Daoy (cell line): ENCODE measurements at places on chromosomes 11 and 22. TPM values are rescaled to one million over a fixed set of nuclear protein-coding genes. Genes with fewer than 3 reads are reported as not detected.

The OR10A2 gene
- not detected in 2 replicates for total RNA-seq

The ESRRA gene
- total RNA-seq, result 35.0 and 37.5 TPM in 2 replicates

The LARGE2 gene
- total RNA-seq, result 0.92 and 1.0 TPM in 2 replicates

The CRYBA4 gene
- not detected in 2 replicates for total RNA-seq

The PATE4 gene
- not detected in 2 replicates for total RNA-seq

The ENTHD1 gene
- total RNA-seq, result not detected in 2 replicates

The LINC01488 gene
- not detected in 2 replicates for total RNA-seq

The WT1 gene
- total RNA-seq, result 8.0 and 10.7 TPM in 2 replicates

The PLEKHA7 gene
- total RNA-seq, result 8.9 and 10.2 TPM in 2 replicates

The TRIM22 gene
- 1.2 and 1.5 TPM in 2 replicates for total RNA-seq

The FAM180B gene
- total RNA-seq, result not detected in 2 replicates

The AQP11 gene
- total RNA-seq, result 0.06 and 0.23 TPM in 2 replicates

The NELL1 gene
- not detected in 2 replicates for total RNA-seq

The APOA4 gene
- not detected in 2 replicates for total RNA-seq

DNA sequence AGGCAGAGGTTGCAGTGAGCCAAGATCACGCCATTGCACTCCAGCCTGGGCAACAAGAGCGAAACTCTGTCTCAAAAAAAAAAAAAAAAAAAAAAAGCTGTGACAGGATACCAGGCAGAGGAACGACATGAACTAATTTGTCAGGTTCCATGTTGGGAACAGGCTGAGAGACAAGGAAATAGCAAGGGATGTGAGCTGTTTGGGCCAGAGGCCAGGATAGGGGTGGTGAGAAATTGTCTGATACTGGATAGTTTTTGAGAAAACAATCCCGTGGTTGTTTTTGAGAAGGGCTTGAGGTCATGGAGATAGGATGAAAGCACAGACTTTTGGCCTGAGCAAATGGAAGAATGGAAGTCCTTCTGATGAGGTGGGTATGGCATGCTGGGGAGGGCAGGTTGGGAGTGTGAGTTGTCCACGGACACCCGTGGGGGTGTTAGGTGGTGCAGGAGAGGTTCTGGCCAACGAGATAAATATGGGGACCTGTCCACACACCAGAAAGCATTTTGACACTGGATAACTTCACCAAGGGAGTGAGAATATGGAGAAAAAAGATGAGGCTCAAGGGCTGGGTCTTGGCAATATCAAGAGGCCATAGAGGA, 13.7 kb downstream of the PIWIL3 start:
- no peak for DNase-seq

DNA sequence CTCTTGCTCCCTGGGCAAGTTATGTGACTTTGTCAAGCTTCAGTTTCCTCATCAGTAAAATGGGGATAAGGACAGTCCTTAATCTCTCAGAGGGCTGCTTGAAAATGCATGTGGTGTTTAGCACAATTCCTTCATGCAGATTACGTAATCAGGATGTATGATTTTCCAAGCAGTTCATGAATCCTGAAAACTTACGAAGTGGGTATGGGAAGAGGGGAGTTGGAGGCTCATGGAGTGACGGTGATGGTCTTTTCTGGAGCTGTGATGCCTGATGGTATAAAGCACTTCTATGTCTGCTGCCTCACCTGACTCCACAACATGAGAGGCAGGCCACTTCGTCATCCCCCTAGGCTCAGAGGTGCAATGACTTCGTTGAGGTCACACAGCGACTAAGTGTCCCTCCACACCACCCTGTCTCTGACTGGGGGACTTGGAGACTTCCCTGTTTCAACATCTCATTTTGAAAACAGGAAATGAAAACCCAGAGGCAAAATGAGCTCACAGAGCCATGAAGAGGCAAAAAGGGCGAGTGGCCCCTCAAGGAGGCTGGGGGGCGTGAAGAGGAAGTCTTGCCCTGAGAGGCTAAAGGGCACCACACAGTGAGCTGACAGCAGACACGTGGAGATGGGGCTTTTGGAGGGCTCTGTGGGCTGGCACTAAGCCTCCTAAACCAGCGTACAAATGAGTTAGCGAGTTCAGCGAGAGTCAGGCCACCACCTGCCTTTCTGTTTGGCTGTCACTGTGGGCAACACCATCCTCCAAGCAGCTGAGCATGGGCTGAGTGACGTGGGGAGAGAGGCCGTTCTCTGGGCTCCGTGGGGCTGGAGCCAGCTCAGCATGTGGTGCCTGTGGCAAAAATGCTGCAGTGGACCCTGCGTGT, 10.1 kb downstream of the MCM5 start:
- DNase-seq, result no peak

GRCh38 chr22:26182723-26183122, 13.5 kb downstream of the SEZ6L start:
- DNase-seq, result no peak

DNA sequence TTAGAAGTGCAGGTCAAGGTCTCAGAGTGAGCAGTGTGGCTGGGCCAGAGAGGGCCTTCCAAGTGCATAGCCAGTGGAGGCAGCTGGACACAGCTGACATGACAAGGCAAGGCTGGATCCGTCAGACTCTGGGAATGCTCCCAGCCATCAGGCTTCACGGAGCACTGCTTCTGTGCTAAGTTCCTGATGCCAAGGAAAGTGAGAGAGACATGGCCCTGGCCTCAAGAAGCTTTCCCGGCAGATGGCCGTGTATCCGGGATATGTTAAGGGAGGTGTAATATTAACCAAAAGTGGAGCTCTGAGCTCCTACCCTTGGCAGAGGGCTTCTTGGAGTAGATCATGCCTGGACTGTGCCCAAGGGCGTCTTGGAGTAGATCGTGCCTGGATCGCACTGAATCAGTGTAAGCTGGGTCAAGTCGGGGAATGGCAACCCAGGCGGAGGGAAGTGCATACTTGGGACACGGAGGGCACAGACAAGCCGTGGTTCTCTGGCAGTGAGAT, 7.4 kb upstream of the EFCAB6 start:
- DNase-seq, result no peak

- no peak for DNase-seq
Observed at GRCh38 chr11:117878314-117878938, 2.0 kb upstream of the FXYD6 start.

- no peak for DNase-seq
Observed at GRCh38 chr22:37119872-37120271, 10.4 kb upstream of the TMPRSS6 start.

- DNase-seq, result no peak
Observed at GRCh38 chr22:22842085-22842484, 45.5 kb upstream of the IGLL5 start.

DNA sequence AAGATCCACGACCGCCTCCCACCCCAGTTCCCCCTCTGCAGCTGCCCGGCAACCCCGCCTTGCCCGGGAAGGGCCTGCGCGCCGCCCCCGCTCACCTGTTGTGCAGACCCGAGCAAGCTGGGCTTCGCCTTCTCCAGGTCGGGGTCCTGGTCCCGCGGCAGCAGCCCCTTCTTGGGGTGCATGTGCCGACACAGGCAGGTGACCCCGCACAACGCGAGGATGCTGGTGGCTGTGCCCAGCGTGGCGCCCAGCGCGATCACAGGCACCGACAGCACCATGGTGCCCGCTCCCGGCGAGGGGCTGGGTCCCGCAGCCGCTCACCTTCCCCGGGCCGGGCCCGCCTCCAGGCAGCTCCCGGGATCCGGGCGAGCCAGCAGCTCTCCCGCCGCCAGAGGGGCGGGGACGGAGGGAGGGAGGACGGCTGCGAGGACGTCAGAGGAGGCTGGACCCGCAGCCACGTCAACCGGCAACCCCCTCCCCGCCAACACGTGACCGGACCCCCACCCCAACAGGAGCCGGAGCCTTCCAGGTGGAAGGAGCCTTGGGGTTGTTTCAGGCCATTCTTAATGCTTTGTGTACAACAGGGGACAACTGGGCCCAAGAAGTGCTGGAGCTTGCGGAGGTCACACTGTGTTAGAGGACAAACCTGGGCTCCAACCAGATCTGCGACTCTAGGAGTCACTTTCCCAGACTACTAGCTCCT, at the start of gene SYT13:
TSS of gene SYT13 (minus strand) at position 412 of the 703 bp plus-strand sequence. CDS start at position 278, 134 bp downstream.
- peak; percentile 51 for DNase-seq

- peak; percentile 79 for DNase-seq
Observed at GRCh38 chr11:62905927-62906531, 15.1 kb downstream of the CHRM1 start.

GRCh38 chr11:112195951-112196351, 20.6 kb downstream of the BCO2 start:
- no peak for DNase-seq

GRCh38 chr11:1158681-1159487, 1.1 kb downstream of the MUC5AC start:
- no peak for DNase-seq

DNA sequence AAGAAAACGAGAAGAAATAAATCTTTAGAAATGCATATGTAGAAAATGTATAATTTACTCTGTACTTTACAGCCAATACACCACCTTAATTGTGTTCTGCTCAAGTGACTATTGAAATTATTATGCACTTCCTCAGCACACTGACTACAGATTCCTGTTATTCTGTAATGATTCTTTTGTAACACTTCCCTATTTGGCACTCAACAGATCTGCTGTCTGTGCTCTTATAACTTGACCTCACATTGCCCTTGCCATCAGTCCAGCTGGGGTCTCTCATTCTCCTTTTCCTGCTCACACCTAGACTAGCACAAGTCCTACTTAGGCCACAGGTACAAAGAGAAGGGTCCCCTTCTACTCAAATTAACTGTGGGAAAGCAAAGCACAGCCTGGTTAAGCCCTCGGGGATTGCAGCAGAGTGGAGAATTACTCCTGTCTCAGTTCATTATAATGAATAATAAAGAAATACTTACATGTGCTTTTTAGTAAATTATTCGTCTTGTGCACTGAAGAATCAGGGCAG, 860.4 kb downstream of the OPCML start:
- no peak for DNase-seq

- peak; percentile 17 for DNase-seq
Observed at GRCh38 chr22:30129636-30130035, 49.4 kb downstream of the HORMAD2 start.

GRCh38 chr22:47168900-47169800, 406.7 kb downstream of the TBC1D22A start:
- DNase-seq, result no peak

GRCh38 chr11:112288021-112288420, 27.4 kb upstream of the PLET1 start:
- DNase-seq, result no peak

DNA sequence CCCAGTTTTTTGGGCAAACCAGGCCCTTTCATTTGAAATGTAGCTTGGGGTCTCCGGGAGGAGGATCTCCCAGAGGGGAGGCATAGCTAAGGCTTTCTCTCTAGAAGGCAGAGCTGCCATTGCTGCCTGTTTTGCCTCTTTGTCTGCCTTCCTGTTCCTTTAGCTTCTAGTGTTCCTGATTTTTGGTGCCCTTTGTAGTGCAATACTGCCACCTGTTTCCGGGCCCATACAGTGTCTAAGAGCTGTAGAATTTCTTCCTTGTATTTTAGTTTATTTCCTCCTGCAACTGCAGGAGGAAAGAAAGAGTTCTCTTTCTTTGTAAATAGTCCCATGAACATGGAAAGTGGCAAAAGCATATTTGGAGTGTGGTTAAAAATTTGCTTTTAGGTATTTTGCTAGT, 19.3 kb upstream of the GLYATL1 start:
- no peak for DNase-seq

- DNase-seq, result no peak
Observed at GRCh38 chr11:13341026-13341425, 63.4 kb downstream of the BMAL1 start.

DNA sequence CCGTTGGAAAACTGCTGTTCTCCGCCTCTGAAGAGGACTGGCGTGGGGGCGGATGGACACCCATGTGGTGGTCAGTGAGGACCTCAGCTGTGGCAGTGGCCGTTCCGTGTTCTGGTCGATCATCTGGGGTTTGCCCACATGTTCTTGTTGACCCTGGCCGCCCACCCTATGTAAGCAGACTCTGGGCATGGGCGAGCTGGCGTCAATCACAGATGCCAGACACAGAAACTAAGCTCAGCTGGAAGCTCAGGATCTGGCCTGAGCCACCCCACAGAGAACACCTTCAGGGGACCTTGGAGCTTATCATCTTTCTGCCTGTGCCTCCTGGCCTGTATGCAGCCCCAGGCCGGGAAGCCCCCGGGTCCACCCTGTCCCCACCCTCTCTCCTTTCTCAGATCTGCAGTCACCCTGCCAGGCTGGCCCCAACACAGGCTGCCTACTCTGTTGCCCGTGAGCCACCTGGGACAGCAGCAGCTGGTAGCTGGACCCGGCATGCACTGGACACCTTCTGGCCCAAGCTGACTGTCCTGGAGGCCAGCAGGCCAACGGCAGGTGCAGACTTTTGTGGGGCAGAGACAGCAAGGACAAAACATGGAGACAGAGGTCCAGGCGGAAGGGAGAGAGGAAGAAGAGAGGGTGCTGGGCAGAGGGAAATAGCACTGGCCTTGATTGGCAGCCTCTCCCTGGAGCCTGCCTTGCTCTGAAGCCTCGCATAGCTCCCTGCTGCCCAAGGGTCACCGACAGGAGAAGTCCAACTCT, 91.5 kb downstream of the PHF21B start:
- no peak for DNase-seq

DNA sequence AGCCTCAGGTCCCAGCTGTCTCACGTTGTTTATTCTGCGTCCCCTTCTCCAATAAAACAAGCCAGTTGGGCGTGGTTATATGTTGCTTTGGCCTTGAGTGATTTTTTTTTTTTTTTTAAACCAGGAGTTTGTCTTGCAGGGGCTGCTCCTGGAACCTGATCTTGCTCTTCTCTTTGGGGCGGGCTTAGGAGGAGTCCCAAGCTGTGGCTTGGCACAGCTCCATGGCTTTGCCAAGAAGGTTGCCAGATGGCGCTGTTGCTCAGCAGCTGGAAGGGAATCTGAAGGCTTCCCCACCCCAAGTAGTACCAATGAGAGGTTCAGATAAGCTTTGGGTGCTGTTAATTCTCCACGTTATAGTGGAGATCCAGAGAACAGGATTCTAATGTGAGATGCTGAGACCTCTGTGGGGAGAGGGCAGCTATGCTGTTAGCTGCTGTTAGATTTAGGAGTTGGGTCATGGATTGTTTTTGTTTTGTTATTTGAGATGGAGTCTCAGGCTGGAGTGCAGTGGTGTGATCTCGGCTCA, 2.0 kb upstream of the FERMT3 start:
- peak; percentile 95 for DNase-seq

- DNase-seq, result no peak
Observed at GRCh38 chr22:41974691-41975290, 5.5 kb downstream of the SEPTIN3 start.

- no peak for DNase-seq
Observed at GRCh38 chr11:78381865-78382264, 35.8 kb downstream of the GAB2 start.

GRCh38 chr22:17792854-17793434, 18.7 kb upstream of the BID start:
- DNase-seq, result no peak
